ENCODE measurements at places on chromosomes 16 and 17. TPM values are rescaled to one million over a fixed set of nuclear protein-coding genes. Genes with fewer than 3 reads are reported as not detected.

Gene ACBD4
- 7.7 TPM for total RNA-seq

GRCh38 chr17:13557077-13557476, 44.7 kb downstream of the HS3ST3A1 start:
- no peak for DNase-seq
- H3K4me3 ChIP-seq, result no peak overlapping the region
- H3K36me3 ChIP-seq, result no peaks in the 10 kb centered on the region
- no peaks in the 10 kb centered on the region for H3K27me3 ChIP-seq

GRCh38 chr17:29828676-29829284, 101.2 kb downstream of the SSH2 start:
- no peaks in the 10 kb centered on the region for H3K36me3 ChIP-seq
- no peak overlapping the region for H3K27ac ChIP-seq
- no peak overlapping the region for H3K4me3 ChIP-seq
- H3K4me1 ChIP-seq, result no peaks in the 10 kb centered on the region
- no peaks in the 10 kb centered on the region for H3K27me3 ChIP-seq
- DNase-seq, result no peak

DNA sequence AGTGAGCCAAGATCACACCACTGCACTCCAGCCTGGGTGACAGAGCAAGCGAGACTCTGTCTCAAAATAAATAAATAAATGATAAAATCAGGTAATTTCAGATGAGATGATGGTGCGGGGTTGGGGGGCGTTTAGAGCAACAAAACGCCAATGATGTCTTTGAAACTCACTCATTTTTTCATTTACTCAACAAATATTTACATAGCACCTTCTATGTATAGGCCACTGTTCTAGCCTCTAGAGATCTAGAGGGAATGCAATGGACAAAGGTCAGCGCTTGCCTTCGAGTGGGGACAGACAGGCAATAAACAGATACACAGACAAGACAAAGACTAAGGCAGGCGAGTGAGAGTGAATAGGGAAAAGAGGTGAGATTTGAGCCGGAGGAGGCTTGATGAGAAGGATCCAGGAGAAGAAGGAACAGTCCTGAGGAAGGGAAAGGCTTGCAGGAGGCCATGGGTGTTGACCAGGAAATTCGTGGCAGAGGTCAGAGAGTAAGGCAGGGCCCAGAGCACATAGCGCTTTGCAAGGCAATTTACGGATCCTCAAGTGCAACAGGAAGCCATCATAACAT, 14.1 kb downstream of the ALDH3A1 start:
- H3K27ac ChIP-seq, result no peak overlapping the region
- no peak for DNase-seq
- no peaks in the 10 kb centered on the region for H3K36me3 ChIP-seq
- no peaks in the 10 kb centered on the region for H3K4me1 ChIP-seq

DNA sequence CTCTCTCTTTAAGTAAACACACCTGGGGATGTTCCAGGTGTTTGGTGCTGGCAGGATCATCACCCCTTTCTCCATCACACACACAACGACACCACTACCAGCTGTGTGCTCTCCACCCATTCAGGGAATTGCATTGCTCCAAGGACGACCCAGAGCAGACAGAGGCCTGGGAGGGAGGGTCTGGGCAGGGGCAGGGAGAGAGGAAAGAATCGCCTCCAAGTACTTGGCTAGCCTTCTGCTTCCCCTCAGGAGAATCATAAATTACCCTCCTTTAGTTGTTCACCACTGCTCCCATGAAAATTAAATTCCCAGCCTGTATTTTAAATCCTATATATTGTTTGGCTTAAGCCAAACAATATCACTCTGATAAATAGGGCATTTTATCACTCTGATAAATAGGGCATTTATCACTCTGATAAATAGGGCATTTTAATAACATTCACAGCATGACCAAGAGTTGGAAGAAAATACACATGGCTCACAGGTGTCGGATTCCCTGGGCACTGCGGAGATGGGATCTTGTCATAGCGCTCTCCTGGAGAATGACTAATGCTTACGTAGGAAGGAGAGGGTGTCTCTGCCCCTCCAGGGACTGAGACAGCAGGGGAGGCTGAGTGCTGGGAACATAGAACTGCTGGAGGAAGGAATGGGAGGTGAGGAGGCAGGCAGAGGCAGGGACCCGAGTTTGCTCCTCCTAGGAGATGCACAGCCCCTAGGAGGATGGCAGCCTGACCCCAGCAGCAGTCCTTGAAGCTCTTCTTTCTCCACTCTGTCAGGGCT, 673.6 kb downstream of the HS3ST4 start:
- H3K27me3 ChIP-seq, result 0 out of 2 replicates have a peak, but pooled peaks cover 2% of the 10 kb centered on the region
- H3K36me3 ChIP-seq, result no peaks in the 10 kb centered on the region
- no peak overlapping the region for H3K27ac ChIP-seq
- H3K4me3 ChIP-seq, result no peak overlapping the region

DNA sequence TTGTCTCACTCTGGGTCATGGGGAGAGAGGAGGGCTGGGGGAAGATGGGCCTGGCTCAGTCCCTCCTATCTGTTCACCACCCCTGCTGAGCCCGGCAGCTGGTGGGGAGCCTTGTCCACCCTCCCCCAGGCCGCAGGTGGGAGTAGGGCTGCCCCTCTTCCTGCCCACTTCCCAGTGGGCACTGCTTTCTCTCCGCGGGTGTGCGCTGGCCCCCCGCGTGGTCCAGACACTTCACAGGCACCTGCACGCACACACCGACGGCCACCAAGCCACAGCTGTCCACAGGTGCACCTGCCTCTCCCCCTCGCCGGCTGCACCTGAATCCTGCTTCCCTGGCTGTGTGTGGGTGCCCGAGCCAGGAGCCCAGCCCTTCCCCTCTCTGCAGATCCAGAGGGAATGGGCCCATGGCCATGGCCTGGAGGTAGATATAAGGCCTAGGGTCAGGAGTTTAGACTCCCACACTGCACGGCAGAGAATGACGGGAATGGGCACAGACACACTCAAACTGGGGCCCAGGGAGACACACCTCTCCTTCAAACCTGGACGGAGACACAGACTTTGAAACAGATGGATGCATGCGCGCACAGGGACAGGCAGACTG, 2.0 kb downstream of the NHERF2 start:
- peak overlapping the region; percentile 76 for H3K27ac ChIP-seq
- peak overlapping the region; percentile 59 for H3K4me3 ChIP-seq
- no peaks in the 10 kb centered on the region for H3K36me3 ChIP-seq
- H3K27me3 ChIP-seq, result no peaks in the 10 kb centered on the region
- H3K4me1 ChIP-seq, result peaks cover 72% of the 10 kb centered on the region

- no peaks in the 10 kb centered on the region for H3K36me3 ChIP-seq
- no peaks in the 10 kb centered on the region for H3K4me1 ChIP-seq
- no peaks in the 10 kb centered on the region for H3K27me3 ChIP-seq
- no peak overlapping the region for H3K27ac ChIP-seq
- no peak overlapping the region for H3K4me3 ChIP-seq
These were observed 68.5 kb downstream of the ZDHHC7 start for GRCh38 chr16:84942786-84943185.

Gene METTL22
- 31.8 TPM for total RNA-seq

Gene FMNL1
- total RNA-seq, result 20.0 TPM

Gene ARL5C
- not detected for total RNA-seq

- H3K27me3 ChIP-seq, result no peaks in the 10 kb centered on the region
- no peak for DNase-seq
- H3K4me3 ChIP-seq, result no peak overlapping the region
- H3K27ac ChIP-seq, result no peak overlapping the region
These were observed 22.5 kb downstream of the GSE1 start for GRCh38 chr16:85635545-85636140.

Gene KRTAP4-6
- total RNA-seq, result not detected

- peaks cover 3% of the 10 kb centered on the region for H3K36me3 ChIP-seq
- peak overlapping the region; percentile 78 for H3K4me3 ChIP-seq
- peaks cover 16% of the 10 kb centered on the region for H3K4me1 ChIP-seq
- no peaks in the 10 kb centered on the region for H3K27me3 ChIP-seq
- no peak for DNase-seq
- peak overlapping the region; percentile 94 for H3K27ac ChIP-seq
These were observed 615 bp downstream of the PRPSAP1 start for GRCh38 chr17:76353004-76353598.

Gene C16orf54
- 0.18 TPM for total RNA-seq

- H3K27me3 ChIP-seq, result no peaks in the 10 kb centered on the region
- no peak overlapping the region for H3K4me3 ChIP-seq
- H3K27ac ChIP-seq, result no peak overlapping the region
- no peaks in the 10 kb centered on the region for H3K36me3 ChIP-seq
- no peak for DNase-seq
These were observed 70.2 kb downstream of the IRF8 start for GRCh38 chr16:85969159-85969558.

DNA sequence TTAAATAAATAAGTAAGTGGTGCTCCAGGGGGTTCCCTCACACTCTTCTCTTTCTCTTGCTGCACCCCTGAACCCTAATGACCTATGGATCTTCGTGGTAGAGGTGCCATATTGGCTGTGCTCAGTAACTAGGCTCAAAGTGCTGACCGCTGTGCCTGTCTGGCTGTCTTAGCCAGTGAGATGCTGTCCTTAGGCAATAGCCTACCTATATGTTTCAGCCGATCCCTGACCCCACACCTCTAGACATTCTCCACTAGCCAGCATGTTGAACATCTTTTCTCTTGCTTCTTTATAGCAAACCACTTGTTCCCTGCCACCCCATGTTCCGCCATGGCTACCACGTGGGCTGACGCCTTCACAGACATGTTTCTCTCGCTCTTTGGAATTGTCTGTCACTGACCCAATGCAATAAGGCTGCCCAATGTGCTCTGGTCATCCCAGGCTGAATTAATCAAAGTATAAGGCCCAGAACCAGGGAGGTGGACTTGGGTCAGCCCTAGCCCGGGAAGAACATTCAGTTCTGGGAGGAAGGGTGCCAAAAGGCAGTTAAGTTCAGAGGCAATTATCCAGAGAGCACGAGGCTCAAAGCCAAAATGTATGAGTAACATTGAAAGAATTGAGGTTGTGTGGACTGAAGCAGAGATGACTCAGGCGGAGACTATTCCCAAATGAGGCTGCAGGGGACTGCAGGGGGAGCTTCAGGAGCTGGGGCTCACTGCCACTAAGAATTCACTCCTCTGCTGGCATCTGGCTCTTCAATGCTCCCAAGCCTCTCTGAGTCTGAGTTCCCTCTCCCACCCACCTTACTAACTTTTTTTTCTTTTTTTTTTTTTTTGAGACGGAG, 28.7 kb upstream of the TNRC6A start:
- peaks cover 31% of the 10 kb centered on the region for H3K4me1 ChIP-seq
- no peaks in the 10 kb centered on the region for H3K36me3 ChIP-seq
- DNase-seq, result peak; percentile 96
- peak overlapping the region; percentile 45 for H3K4me3 ChIP-seq
- peak overlapping the region; percentile 99 for H3K27ac ChIP-seq
- no peaks in the 10 kb centered on the region for H3K27me3 ChIP-seq

GRCh38 chr16:79185711-79186110, 414.8 kb downstream of the MAF start:
- H3K27ac ChIP-seq, result no peak overlapping the region
- H3K4me1 ChIP-seq, result no peaks in the 10 kb centered on the region
- no peak for DNase-seq
- H3K27me3 ChIP-seq, result no peaks in the 10 kb centered on the region
- no peak overlapping the region for H3K4me3 ChIP-seq

GRCh38 chr17:7831233-7831632, 2.8 kb upstream of the KDM6B start:
- no peak overlapping the region for H3K4me3 ChIP-seq
- no peak for DNase-seq
- H3K4me1 ChIP-seq, result peaks cover 3% of the 10 kb centered on the region

DNA sequence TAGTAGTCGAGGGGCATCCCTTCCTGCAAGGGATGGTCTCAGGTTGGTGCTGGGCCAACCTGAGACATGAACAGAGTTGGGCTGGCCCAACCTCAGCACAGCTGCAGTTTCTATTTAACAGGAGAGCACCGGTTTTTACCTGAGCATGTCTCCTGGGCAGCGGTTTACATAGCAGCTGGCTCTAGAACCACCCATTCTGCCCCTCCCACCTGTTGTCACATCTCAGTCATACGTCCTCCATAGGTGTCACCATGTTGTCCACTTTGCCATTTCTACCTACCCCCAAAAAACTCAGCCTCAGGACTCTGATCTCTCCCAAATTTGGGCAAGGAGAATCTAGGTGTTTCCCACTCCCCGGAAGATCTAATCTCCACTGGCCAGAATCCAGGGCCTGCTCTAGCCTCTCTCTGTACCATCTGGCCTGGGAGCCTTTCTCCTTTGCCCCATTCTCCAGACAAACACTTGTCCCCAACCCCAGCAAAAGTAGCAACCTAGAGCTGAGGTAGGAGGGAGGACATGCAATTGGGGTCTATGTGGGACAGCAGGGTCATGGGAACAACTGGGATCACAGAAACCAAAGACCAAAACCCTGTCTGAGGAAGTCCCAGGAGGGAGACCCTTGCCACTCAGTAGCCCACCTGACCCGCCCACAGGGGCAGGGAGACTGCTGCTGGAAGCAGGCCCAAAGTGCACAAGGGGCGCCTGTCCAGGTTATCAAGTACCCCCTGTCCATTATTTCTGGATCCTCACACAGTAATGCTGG, 19.1 kb downstream of the ETV4 start:
- DNase-seq, result no peak
- H3K27me3 ChIP-seq, result no peaks in the 10 kb centered on the region
- no peak overlapping the region for H3K27ac ChIP-seq
- no peak overlapping the region for H3K4me3 ChIP-seq
- H3K4me1 ChIP-seq, result no peaks in the 10 kb centered on the region

- no peaks in the 10 kb centered on the region for H3K36me3 ChIP-seq
- H3K27me3 ChIP-seq, result no peaks in the 10 kb centered on the region
- H3K27ac ChIP-seq, result no peak overlapping the region
- DNase-seq, result no peak
- no peak overlapping the region for H3K4me3 ChIP-seq
These were observed 85.5 kb downstream of the ZDHHC7 start for GRCh38 chr16:84925773-84926372.

Gene ZFP1
- total RNA-seq, result 10.0 TPM

- DNase-seq, result no peak
- H3K4me1 ChIP-seq, result no peaks in the 10 kb centered on the region
- no peaks in the 10 kb centered on the region for H3K36me3 ChIP-seq
- H3K27ac ChIP-seq, result no peak overlapping the region
- 0 out of 2 replicates have a peak, but pooled peaks cover 2% of the 10 kb centered on the region for H3K27me3 ChIP-seq
These were observed 21.5 kb downstream of the CCL4 start for GRCh38 chr17:36124879-36125824.

- H3K27me3 ChIP-seq, result no peaks in the 10 kb centered on the region
- no peak overlapping the region for H3K4me3 ChIP-seq
- DNase-seq, result no peak
- H3K4me1 ChIP-seq, result no peaks in the 10 kb centered on the region
- H3K27ac ChIP-seq, result no peak overlapping the region
- no peaks in the 10 kb centered on the region for H3K36me3 ChIP-seq
These were observed 855 bp upstream of the MEOX1 start for GRCh38 chr17:43662413-43663141.

GRCh38 chr16:85377388-85378144, 235.6 kb upstream of the GSE1 start:
- peaks cover 19% of the 10 kb centered on the region for H3K4me1 ChIP-seq
- no peak overlapping the region for H3K4me3 ChIP-seq
- H3K27ac ChIP-seq, result peak overlapping the region; percentile 23

Measured in Panc1 (cell line).